Smooth muscle cell of the pulmonary artery (primary cell): ENCODE measurements at places on chromosomes 5 and 9. TPM values are rescaled to one million over a fixed set of nuclear protein-coding genes. Genes with fewer than 3 reads are reported as not detected.

The NOXA1 gene
- total RNA-seq = 0.36 and 0.46 TPM in 2 replicates

The C1QTNF3 gene
- 1.2 and 1.7 TPM in 2 replicates for total RNA-seq

The NUTM2F gene
- not detected in 2 replicates for total RNA-seq

The ADRB2 gene
- total RNA-seq = 0.59 and 1.2 TPM in 2 replicates

The ENG gene
- total RNA-seq = 95.5 and 100 TPM in 2 replicates

The WDR38 gene
- total RNA-seq = not detected in 2 replicates

The PAEP gene
- not detected in 2 replicates for total RNA-seq

The FBP1 gene
- total RNA-seq = not detected in 2 replicates

The MZB1 gene
- not detected in 2 replicates for total RNA-seq

The TMEM174 gene
- total RNA-seq = not detected in 2 replicates

The TLX3 gene
- not detected in 2 replicates for total RNA-seq

The SHOC1 gene
- under 0.01 TPM in 1 of 2 replicates, not detected in the other for total RNA-seq

The ZNF658 gene
- total RNA-seq = 4.0 and 8.1 TPM in 2 replicates

The ZNF618 gene
- total RNA-seq = 10.4 and 13.2 TPM in 2 replicates

The CDC25C gene
- 0.69 and 1.8 TPM in 2 replicates for total RNA-seq

The PCDHGA8 gene
- 4.0 and 4.3 TPM in 2 replicates for total RNA-seq

The PCDHGA5 gene
- 1.8 and 2.3 TPM in 2 replicates for total RNA-seq

The OTP gene
- not detected in 2 replicates for total RNA-seq

The PCDHGB2 gene
- total RNA-seq = 3.2 and 3.9 TPM in 2 replicates
